ENCODE measurements at places on chromosomes 7 and 10.

DNA sequence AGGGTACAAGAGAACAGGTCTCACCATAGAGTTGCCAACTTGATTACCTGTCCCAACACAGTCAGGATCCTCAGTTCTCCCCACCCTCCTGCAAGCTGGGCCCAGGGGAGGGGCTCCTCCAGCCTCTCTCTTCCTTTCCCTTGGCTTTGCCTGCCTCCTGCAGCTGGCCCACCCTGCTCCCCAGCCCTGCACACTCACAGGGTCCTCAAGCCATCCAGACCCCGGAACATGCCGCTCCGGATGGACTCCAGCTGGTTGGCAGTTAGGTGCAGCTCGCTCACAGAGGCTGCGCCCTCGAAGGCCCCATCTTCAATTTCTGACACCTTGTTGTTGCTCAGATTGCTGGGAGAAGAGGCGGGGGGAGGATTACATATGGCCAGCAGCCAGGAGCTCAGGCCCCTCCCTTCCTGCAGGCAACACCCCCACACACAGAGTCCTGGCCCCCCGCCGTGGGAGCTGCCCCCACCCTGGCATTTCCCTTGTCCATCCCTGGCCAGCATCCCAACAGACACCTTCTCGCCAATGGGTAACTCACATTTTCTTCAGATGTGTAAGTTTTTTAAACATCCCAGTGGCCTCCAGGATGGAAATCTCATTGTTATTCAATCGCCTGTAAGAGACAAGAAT is 139.2 kb downstream of the SLIT1 start:
- DNase-seq: peak; percentile 55

- DNase-seq: no peak
Measured at GRCh38 chr7:113464096-113464855, 345.9 kb upstream of the SMIM30 start.

DNA sequence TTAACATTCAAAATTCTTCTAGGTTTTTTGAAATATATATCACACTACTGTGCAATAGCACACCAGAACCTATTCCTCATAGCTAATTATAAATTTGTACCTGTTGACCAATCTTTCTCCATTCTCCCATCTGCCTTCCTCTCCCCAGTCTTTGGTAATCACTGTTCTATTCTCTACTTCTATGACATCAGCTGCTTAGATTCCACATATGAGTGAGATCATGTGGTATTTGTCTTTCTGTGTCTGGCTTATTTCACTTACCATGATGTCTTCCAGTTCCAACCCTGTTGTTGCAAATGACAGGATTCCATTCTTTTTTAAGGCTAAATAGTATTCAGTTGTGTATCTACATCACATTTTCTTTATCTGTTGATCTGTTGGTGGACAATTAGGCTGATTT is 54.4 kb upstream of the CCDC6 start:
- DNase-seq: no peak

- DNase-seq: no peak
Measured at GRCh38 chr7:80816806-80817205, 102.0 kb downstream of the SEMA3C start.

DNA sequence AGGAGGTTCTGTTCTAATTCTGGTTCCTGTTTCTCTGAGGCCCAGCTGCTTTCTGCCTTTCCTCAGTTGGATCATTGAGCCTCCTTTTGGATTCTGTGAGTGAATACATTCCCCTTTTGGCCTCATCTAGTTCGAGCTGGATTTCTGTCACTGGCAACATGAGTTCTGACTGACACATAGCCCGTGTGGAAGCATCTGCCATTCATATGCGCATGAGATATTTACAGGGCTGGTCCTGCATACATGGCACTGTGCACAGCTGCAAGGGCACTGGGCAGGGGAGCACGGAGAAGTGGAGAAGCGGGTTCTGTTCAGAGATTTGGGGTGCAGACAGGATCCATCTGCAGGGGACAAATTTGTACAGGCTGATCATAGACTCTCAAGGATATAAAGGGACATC is 352.8 kb downstream of the RPS24 start:
- DNase-seq: no peak

DNA sequence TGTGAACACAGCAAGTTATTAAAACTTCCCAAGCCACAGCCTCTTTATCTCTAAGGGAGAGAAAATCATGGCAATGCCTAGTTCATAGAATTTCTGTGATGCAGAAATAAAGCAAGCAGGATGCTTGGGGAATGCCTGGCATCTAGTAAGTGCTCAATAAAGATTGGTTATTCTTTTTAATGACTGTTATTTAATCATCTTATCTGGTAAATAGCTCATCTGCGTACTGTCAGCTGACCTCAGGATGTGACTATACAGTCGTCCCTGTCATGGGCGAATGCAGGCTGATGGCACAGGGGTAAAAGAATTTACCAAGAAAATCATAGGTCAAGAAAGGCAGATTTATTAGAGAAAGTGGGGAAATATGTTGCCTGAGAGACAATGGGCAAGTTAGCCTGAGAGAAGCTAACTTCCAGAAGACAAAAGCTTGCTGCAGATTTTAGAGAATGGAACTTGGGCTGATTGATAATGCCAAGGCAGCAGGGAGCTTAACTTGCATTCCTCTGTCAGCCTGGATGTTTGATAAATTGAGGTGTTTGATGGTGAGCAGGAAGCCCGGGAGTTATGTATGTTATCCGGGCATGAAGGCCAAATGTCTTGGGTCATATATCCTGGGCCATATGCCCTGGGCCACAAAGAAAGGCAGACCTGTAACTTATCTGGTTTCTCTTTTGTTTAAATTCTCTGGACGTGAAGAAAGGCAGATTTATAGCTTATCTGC is 126.0 kb downstream of the KCNMA1 start:
- DNase-seq: no peak
